ENCODE measurements at places on chromosomes 3 and 15.

DNA sequence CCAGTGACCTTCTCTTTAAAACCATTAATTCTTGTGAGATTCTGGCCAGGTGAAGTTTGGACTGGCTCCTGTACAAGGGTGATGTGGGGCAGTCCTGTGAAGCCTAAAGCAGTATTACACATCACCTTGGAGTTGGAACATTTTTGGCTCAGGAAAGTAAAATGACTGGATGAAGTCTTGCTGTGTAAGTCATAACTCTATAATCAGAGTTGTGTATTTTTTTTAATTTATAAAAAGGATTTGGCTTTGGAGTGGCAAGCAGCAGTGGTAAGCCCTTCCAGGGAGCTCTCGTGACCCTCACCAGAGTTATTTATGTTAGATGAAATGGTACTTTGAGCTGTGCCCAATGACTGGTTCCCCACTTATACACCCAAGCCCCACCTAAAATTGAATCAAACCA lies 331.2 kb upstream of the DCBLD2 start:
- DNase-seq, result no peak

GRCh38 chr3:124282751-124283651 lies 291.1 kb upstream of the ROPN1 start:
- no peak for DNase-seq

- no peak for DNase-seq
These were observed 595.8 kb upstream of the BCHE start for GRCh38 chr3:166433060-166433459.

- DNase-seq, result no peak
These were observed 64.2 kb upstream of the GLCE start for GRCh38 chr15:69096196-69096595.

DNA sequence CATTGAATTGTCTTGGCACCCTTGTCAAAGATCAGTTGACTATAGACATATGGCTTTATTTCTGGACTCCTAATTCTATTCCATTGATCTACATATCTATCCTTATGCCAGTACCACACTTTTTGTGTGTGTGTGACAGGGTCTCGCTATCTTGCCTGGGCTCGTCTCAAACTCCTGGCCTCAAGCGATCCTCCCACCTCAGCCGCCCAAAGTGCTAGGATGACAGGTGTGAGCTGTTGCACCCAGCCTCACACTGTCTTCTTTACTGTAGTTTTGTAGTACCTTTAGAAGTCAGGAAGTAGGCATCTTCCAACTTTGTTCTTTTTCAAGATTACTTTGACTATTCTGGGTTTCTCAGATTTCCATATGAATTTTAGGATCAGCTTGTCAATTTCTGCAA lies 24.3 kb downstream of the CDAN1 start:
- no peak for DNase-seq

DNA sequence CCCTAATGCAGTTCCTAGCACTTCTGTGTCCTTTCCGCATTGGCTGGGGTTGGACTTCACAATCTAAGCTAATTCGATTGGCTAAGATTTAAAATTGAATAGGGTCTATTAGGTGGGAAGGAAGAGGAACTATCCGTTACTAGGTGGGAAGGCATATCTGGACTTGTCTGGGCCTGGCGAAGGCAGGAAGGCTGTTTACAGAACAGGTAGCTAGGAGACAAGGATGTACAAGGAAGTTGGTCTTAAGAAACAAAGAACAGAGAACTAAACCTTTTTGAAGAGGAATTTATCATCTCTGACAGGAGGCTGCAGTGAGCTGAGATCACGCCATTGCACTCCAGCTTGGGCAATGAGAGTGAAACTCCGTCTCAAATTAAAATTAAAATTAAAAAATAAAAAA lies 17.3 kb upstream of the ATG7 start:
- DNase-seq, result no peak

DNA sequence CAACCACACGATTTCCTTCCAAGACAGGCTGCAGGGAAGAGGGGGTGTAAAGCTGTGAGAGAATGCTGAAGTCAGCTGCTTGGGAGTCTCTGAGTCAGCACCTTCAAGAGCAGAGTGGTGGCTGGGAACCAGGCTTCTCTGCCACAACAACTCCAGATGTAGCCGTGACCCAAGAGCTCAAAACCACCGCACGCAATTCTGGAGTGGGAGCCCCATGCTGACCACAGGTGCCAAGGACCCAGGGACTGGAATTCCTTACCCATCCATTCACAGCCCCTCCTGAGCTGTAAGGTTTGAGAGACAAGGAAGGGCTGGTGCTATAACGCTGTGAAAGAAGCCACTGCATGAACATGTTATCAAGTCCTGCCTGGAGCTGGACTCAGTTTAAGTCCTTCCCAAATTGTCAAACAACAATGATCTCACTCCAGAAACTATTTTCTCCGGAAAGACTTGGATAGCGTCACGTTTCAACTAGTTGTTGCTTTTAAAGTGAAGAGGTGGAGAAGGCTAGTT lies 61.4 kb downstream of the UMPS start:
- DNase-seq, result no peak

DNA sequence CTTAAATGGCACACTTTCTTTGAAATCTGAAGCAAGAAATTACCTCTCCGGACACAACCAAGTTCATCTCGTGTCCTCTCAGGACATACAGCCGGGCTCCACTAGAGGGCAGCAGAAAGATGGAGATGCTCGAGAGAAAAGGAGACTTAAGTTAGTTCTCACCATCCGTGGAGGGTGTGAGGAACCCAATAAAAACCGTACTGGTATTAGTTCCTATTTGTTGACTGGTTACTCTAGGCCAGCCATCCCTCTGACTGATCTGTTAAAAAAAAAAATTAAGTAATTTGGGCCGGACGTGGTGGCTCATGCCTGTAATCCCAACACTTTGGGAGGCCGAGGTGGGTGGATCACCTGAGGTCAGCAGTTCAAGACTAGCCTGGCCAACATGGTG lies 7.9 kb upstream of the CYP11A1 start:
- peak; percentile 86 for DNase-seq

- DNase-seq, result no peak
These were observed 37.7 kb upstream of the HES1 start for GRCh38 chr3:194098081-194098842.

- peak; percentile 15 for DNase-seq
These were observed 2.5 kb upstream of the NLGN1 start for GRCh38 chr3:173395073-173395411.

- no peak for DNase-seq
These were observed 21.9 kb downstream of the ZFAND6 start for GRCh38 chr15:80081390-80081789.

DNA sequence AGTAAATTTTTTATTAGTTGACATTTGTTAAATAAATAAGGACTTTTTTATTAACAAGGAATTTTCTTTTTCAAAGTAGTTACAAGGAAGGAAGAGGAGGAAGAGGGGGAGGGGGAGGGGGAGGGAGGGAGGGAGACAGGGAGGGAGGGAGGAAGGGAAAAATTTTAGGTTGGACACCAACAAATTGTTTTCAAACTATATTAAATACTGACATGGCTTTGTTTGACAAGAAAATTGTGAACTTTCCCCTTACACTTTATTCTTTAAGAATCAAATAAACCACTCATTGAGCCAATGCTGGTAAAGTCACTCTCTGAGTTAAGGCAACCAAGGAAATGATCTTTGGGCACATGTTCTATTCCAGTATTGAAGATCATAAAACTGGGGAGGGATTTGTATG lies 115.7 kb upstream of the PPP2R3A start:
- DNase-seq, result no peak

DNA sequence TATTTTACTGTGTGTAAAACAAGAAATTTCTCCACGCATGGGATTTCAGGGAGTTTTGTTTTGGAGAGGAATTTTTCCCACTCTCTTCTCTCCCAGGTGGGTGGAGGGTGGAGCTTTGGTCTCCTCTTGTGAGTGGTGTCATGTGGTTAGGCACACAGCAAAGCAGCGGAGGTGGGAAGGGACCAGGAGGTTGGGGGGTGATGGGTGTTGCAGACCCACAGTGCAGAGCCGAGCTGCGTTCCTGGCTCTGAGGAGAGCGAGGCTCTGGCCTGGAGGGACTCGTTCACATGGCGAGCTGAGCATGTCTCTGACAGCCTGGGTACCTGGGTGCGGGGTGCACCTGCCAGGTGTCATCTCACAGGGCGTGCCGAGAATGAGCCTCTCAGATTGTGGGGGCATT lies 87.8 kb downstream of the RYR3 start:
- DNase-seq, result no peak

DNA sequence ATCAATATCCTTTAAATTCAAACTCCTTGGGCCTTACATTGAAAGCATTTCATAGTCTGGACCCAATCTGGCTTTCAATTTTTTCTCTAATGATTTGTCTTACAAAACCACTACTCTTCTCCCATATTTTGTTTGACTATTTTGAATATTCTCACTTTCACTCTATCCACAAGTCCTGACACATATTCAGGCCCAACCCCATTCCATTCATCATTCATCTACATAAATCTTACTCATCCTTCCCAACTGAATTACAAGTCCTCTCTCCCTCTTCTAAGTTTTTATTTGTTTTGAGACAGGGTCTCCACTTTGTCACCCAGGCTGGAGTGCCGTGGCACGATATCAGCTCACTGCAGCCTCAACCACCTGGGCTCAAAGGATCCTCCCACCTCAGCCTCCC lies 43.6 kb downstream of the TOP2B start:
- no peak for DNase-seq

DNA sequence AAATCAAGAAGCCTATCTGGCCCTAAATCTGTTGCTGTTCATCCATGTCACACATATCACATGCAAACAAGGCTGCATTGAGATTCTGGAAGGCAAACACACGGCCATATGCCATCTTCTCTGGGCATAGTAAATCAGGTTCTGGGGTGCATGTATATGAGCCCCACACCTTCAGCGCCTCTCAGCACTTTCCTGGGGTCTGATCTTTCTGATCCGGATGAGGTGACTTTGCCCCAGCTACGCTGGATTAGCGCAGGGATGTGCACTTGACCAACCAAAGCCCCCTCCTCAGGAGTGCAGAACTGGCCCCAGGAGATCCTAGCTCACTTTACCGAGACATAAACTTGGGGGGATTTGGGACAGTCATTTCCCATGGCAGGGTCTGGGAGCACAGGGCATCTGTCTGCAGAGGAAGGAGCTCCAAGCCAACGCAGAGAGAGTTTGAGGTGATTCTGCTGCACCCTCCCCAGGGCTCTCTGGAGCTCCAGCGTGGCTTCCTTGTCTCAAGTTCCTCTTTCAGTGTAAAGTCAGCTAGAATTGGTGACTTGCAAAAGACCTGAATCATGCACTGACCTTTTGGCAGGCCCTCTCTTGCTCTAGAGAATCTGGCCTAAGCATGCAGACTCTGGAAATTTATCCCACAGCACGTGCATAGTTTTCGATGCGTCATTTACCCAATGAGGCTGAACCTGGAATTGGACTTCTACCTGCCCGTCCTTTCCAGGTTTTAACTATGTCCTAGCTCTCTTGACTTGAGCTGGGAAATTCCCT lies 63.5 kb upstream of the KLF13 start:
- no peak for DNase-seq

DNA sequence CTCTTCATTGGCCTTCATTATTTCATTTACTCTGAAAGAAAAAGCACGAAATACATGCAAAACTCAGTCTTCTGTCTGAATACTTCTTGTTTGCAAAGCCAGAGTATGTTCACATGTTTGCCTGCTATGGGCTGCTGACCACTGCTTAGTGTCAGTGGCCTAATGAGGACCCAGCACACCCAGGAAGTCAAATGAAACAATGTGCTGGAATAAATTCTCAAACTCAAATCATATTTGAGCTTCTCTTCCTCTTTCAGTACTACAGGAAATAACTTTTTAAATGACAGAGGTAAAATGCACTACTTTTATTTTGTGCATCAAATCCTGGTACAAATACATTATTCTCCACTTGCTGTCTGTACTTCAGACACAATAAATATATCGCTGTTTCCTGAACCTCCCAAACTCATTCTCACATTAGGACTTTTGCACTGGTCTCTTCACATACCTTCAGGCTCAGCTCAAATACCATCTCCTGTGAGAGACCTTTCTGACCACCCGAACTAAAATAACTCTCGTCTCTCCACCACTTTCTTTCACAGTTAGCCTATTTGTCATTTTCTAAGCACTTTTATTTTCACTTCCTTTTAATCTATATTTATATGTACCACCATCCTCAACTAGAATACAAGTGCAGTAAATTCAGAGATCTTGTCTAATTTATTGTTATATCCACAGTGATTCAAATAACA lies 176.8 kb downstream of the TUSC7 start:
- DNase-seq, result no peak

DNA sequence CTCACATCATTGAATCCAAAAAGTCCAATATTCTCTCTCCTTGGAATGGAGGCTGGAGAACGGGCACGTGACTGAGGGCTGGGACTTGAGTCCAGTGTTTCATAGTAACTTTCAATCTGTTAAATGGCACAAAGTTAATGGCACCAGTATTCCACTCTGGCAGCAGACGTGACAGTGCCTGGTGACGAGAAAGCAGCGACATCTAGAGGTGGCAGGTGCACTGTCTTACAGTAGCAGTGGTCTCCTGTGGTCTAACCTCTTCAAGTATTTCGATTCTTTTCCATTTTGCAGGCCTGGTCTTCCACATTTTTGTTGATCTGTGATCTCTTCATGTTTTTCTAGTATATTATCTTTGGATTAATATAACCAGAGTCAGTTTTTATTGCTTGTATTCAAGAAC lies 107.1 kb downstream of the OXSM start:
- DNase-seq, result peak; percentile 4

- peak; percentile 12 for DNase-seq
These were observed 100.9 kb downstream of the MYO5A start for GRCh38 chr15:52427804-52428203.

DNA sequence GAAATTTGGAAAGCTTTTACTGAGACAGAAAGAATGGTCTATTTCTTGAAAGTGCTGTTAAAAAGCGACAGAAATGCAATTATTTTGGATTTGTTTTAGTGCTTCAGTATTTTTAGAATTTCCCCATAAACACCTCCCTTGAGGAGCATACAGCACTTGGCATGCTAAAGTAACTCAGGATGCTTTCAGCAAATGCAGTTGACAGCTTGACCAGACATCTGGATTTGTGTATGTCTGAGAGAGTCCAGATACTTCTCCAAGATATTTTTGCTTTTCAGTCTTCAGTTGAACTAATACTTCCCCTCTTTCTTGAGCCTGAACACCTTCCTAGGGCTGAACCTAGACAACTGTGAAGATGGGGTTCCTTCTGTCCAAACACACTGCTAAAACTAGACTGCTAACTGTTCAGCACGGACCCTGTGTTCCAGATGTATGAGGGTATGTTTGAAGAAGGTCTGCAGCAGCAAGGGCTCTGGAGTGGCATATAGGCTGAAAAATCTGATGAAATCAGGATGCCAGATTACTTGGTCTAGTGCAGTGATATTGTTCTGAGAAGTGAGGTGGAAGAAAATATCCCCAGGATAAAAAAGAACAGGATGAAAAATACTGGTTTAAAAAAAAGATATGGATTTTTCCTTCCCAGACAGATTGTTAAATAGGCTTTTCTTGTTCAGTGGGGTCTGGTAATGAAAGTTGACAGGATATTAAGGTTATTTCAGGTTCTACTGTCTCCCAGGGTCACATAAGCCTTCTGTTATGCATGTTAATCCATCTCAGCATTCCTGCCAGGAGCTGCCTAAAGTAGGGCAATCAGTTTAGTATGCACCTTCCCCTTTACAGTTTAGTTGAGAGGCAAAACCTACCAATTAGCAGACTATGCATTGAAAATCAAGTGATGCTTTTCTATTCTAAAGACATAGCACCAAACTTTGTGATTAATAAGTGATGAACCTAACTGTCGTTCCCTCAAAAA lies 516.9 kb upstream of the TBL1XR1 start:
- no peak for DNase-seq

- DNase-seq, result no peak
These were observed 7.9 kb upstream of the GOLGA8B start for GRCh38 chr15:34591306-34591705.

- DNase-seq, result no peak
These were observed 8.0 kb upstream of the ITIH3 start for GRCh38 chr3:52786330-52787215.

Measured in thymus (tissue), 14 donors.